ENCODE measurements at places on chromosomes 7 and 10.

DNA sequence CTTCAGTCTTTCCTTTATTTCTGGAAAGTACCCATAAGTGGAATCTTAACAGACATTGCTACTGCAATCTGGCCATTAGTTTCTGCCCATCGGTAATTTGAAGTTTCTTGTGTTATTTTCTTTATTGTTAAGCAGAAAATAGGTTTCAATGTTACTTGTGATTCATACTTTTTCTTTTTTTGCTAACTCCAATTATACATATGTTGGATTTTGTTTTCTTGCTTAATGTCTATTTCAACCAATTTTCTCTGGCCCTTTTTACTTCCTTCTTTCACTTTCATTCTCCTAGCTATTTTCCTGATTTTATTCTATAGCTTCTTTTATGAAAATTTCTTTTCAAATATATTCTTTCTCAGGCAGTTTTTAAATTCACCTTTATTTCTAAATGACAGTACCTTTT, 457.4 kb downstream of the TCERG1L start:
- DNase-seq, result no peak

DNA sequence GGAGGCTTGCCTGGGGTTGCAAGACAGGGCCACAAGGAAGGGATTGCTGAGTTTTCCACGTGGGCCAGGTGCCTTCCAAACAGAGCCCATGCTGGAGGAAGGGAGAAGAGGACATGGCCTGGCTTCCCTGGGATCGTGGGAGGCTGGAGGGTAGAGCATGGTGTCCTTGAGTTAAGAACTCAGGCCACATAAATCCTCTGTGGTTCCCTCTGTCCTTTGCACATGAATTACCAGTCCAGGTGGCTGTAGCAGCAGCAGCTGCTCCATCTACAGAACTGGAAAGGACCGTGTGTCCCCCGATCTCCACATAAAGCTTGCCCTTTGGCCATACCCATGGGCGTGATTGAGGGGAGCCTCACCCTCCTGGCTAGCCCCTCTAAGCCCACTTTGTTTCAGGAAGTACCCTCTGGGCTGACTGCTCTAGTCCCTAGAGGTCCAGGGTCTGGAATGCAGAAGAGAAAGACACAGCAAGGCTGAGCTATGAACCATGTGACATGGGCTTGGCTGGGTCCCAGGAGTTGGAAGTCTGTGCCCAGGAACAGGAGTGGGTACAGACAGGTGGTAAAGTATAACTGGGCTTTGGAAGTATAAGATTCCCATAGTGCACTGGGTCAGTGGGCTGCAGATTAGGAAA, 84.9 kb downstream of the C10orf105 start:
- no peak for DNase-seq

GRCh38 chr7:53743697-53744402, 708.4 kb downstream of the POM121L12 start:
- no peak for DNase-seq

- DNase-seq, result peak; percentile 38
Observed at GRCh38 chr10:124381011-124381611, 37.6 kb downstream of the OAT start.

- DNase-seq, result no peak
Observed at GRCh38 chr10:89163265-89163995, 43.7 kb downstream of the CH25H start.

DNA sequence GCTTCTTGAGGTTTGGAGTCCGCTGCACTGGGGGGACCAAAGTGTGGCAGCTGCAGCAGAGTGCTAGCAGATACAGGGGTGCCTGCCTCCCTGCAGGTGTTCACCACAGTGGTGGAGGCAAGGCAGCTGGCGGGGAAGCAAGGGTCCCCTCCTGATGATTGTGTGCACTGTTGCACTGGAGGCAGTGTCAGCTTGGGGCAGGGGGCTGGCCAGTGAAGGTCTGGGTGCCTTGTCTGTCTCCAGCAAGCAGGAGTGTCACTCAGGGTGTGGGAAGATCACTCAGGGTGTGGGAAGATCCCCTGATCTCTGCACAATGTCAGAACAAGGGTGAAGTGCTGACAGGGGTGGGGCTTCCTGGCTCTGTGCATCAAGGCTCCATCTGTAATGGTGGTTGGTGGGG, 36.3 kb upstream of the PPP1R3A start:
- DNase-seq, result no peak

GRCh38 chr10:90745565-90745964, 112.3 kb downstream of the HTR7 start:
- DNase-seq, result no peak

DNA sequence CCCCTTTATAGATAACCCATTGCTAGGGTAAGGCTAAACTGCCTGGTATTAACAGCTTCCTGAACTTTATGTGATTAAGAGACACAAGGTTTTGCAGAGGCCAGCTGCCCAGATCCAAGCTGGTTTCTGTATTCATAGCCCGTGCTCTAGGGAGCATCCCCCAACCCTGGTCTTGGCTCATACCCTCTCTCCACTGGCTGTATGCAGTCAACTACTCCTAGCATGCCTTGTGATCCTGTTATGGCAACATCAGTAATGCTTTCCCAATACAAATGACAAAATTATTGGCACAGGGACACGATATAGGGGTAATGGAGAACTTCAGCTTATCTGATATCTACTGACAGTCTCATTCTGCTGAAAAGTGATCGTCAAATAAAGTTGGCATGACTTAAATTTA, 202.8 kb upstream of the MKLN1 start:
- no peak for DNase-seq

DNA sequence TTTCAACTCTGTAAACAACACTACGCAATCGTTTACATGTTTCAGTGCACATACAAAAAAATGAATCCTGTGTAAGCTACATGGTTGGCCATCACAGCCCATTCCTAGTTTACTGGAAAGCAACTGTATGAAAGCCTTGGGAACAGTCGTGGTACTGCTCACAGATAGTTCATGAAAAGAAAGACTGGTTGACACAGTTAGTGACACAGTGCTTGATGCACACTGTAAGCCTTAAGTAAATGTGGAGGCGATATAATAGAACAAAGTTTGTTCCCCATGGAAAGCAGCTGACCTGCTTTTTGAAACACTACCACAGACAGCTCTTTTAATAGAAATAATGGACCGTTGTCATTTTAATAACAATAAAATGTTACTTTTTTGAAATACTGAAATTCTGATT, 5.1 kb downstream of the CACNA2D1 start:
- no peak for DNase-seq

GRCh38 chr10:89525556-89525955, 9.8 kb downstream of the SLC16A12 start:
- DNase-seq, result no peak

DNA sequence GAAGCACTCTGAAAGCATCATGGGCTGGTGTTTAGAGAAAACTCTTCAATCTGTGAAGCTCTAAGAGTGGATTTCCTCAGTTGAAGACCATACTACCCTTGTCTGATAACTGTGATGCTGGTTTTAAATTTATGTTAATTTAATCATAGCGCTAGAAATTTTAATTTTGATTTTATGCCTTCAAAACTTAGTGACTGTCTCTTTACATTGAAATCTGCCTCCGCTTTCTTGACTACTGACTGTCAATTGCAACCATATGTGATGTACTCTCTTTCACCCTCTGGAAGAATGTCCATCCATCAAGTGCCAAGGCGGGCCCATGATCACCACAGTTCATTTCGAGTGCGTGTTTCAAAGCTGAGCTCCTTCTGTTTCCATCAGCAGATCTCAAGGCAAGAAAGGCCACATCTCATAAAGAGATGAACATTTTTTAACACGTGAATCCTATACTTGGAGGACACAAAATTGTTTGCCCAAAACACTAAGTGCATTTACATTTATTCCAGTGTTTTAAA, 147.1 kb downstream of the ITGA8 start:
- no peak for DNase-seq

DNA sequence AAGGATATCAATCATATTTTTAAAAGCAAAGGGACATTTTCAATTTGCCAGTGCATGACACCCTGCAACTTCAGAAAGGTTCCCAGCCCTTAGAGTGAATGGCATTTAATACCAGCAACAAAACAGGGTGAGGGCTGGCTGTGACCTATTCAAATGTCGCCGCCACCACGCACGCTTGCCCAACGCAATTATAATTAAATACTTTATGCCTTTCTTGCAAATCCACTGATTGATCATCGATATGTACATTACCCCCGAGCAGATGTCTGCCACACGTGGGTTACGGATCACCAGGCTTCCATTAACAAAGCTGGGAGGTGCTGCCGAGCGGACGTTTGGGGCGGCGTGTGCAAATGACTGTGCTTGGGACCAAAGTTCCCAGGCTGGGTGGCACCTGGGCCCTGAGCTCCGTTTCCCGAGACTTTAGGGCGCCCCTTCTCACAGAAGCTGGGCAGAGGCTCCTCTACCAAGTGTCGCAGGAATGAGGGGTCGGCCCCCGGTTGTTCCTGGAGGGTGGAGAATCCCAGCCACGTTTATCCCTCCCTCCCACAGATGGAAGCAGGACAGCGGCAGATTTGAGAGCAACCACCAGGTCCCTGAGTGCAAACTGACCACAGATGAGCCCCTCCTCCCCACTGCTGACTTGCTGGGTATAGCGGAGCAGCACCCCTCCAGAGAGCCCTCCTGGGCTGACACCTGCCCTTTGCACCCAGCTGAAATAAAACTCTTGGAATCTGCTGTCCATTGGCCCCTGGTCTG, 3.9 kb downstream of the FOXL3 start:
- DNase-seq, result no peak

DNA sequence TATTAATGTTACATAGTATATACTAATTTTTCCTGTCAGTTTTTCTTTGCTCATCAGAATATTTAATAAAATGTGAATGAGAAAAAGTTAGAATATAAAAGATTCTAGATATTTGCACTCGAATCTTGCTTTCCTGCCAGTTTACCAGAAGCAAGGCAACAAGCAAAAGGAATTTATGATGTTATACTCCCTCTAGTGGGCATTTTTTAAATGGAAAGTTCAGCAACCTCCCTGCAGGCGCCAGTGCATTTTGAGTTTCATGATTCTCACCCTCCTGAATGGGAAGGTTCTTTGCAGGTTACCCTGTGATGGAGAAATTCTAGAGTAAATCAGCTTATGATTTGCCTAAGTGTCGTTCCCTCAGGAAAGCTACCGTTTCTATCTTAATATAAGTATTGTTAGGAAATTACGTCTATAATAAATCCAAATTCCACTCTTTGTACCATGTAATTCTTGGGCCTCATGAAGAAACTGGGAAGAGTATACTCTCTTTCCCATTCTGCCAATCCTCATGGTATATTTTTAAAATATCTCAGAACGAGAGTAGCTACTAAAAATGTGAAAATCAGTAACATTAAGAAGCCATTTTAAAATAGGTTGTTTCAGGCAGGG, 350.0 kb downstream of the CRPPA start:
- no peak for DNase-seq

DNA sequence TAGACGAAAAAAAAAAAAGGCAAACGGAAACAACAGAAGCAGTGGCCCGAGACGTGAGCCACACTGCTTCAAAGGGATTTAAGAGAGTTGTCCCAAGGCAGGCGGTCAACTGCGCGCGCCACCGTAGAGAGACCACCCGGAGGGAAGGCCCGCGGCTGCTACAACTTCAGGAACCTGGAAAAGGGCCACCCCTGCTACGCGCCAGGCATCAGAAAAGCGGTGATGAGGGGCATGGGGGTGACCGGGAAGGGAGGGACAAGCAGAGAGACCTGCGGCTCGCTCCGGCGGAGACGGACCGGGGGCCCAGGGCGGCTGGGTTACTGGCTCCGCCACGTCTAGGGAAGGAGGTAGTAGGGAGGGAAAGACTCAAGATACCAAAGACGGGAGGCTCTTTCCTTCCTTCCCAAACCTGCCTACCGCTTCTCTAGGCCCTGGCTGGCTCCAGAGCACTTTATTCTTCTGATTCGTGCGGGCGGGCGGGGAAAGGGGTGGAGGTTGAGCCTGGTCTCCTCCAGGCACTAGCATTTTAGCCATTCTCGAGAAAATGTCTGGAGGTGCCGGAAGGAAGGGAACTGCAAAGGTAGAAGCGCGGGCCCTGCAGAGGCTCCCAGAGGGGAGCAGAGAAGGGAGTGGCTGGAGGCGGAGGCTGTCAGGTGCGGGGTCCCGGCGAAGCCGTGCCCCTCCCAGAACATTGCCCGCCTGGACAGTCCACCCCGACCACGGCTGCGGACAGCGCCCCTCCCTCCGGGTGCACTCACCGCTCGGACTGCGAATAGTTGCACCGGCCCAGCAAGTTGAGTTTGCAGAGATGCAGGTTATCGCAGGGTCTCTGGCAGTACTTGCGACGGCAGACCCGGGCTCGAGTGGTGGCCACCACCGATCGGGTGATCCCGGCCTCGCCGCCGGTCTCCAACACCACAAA, 993 bp downstream of the ZC3HAV1 start:
- peak; percentile 77 for DNase-seq

DNA sequence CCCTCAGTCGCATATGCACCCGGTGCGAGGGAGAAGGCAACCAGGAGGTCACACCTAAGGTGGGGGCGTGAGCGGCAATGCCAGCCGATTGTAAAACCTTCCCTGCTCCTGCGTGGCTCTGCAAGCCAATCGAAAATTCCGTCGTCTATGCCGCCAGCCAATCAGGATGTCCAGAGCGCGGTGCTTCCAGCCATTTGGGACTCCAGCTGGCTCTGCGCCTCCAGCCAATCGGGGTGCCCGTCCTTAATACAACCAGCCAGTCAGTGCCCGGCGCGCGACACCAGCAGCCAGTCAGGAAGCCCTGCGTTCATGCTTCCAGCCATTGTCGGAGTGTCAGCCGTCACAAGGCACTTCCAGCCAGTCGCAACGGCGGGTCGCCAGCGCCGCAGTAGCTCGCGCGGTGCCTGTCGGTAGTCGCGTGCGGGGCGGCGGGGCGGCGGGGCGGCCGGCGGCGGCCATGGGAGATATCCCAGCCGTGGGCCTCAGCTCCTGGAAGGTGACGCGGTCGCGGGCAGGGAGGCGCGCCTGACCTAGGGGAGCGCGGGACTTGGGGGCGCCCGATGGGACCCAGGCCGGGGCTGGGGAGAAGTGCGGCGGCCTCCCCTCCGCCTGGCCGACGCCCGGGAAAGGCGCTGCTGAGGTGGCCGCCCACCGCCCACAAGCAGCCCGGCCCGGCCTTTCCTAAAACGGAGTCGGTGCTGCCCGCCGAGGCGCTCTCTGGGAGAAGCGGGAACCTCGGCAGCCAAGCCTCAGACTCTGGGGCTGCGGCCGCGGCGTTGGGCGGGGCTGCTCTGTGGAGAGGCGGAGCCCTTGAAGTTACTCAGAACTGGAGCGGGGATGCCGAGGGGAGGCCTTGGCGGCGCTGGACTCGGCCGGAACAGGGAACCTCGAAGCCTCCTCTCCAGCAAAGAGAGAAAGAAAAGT, at the start of gene AKR1E2:
Gene AKR1E2 (plus strand): TSS at position 340 of the 924 bp plus-strand sequence. CDS start 118 bp downstream, at position 458.
- DNase-seq, result peak; percentile 90

- peak; percentile 66 for DNase-seq
Observed at GRCh38 chr7:101119876-101120275, 7.0 kb upstream of the SERPINE1 start.

- DNase-seq, result peak; percentile 8
Observed at GRCh38 chr7:64651632-64652165, 14.2 kb upstream of the ZNF107 start.

- no peak for DNase-seq
Observed at GRCh38 chr10:131126321-131127137, 185.0 kb downstream of the TCERG1L start.
